ENCODE measurements at places on chromosomes 12 and 14. TPM values are rescaled to one million over a fixed set of nuclear protein-coding genes. Genes with fewer than 3 reads are reported as not detected.

The ACSM4 gene
- not detected for total RNA-seq

The KRT74 gene
- not detected for total RNA-seq

DNA sequence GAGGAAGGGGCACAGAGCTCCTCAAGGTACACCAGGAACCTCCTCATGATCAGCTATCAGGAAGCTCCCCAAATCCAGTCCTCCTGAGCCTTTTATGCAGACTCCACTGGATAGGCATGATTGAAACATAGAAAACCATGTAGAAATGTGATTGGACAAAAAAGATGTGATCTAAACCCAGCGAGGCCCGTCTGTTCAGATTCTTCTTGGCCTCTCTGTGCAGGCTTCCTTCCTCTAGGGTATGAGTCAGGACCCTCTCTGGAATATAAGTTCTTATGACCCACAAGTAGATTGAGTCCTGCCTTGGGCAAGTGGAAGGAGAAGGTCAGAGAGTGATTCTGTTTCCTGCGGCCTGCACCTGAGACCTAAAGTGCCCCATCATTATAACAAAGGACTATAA is 166.3 kb downstream of the PHLDA1 start:
- no peak for DNase-seq

DNA sequence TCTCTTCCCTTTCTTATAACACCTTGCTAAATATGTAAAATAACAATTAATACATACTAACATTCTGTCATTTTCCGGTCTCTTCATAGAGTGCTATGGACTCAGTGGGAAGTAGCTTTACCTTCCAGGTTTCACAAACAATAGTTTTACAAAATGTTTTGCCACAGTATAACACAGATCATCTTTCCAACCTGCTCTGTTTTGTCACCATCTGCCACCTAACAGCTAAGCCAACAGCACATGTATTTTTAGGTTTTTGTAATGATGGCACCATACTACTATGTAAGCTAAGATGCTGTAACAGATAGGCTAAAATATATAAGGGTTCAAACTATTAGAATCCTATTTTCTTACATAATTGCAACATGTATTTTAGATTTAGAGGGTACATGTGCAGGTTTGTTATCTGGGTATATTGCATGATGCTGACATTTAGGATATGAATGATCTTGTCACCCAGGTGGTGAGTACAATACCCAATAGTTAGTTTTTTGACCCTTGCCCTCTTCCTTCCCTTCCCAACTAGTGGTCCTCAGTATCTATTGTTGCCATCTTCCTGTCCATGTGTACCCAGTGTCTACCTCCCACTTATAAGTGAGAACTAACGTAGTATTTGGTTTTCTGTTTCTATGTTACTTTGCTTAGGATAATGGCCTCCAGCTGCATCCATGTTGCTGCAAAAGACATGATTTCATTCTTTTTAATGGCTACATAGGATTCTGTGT is 8.7 kb downstream of the RHOJ start:
- DNase-seq, result no peak

DNA sequence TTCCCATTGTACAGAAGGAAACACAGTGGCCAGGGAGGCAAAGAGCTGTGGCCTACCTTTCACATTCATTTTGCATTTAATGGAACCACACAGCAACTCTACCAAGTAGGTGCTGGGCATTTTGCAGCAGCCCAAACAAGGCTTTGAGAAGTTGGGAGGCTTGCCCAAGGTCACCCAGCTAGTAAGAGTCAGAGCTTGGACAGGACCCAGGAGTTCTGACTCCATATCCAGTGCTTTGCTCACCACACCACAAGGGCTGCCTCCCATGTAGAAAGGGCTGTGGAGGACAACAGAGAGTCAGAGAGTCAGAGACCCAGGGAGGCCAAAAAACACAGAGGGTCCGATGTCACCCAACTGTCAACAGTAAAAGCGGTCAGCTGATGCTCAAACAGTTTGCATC is 400.2 kb downstream of the BCL11B start:
- DNase-seq, result no peak

GRCh38 chr14:36524874-36525745 is 5.1 kb upstream of the NKX2-1 start:
- DNase-seq, result no peak

All from kidney (tissue), 22 donors.